AML-193 (cell line): ENCODE measurements at places on chromosomes 4 and X.

- no peak for DNase-seq
These were observed 1170.8 kb upstream of the PCDH7 start for GRCh38 chr4:29549342-29549741.

DNA sequence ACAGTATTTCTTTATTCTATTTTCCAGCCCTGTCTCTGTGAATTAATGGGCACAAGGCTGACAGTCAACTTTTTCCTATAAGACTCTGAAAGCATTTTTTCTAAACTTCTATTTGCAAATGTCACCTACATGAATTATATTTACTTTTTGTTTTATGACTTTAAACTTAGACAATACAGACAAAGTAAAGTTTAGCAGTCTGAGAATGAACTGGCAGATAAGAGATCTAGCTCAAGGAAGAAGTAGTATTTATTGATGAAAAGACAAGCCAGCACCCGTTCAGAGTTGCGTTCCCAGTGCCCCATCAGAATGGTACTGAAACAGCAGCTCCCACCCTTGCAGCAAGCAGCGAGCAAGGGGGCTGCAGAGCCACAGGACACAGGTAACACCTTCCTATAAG lies 148.5 kb downstream of the FAM13A start:
- DNase-seq, result no peak

DNA sequence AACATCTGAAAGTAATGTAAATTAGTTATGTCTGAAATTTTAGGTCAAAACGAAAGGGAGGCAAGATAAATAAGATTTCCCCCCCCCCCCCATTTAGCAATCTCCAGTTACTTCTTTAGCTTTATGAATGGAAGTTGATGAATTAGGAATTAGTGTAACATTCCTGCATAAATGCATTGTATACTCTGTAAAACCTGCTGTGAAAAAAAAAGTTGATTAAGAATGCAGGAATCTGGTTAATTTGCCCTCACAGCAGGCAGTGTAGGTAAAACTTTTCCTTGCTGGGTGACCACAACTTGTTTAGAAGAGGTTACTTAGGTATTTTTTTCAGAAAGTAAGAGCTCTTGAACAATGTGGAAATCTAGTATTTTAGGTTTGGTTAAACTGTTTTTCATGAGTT lies 15.3 kb downstream of the LARP7 start:
- DNase-seq, result no peak

- DNase-seq, result peak; percentile 7
These were observed 224.2 kb upstream of the EMCN start for GRCh38 chr4:100742045-100742444.

- DNase-seq, result no peak
These were observed 26.9 kb upstream of the TMPRSS11B start for GRCh38 chr4:68272380-68272779.
